Effector CD8-positive, alpha-beta T cell (primary cell): ENCODE measurements at places on chromosomes 1 and 21.
A peak's percentile ranks its signal among the peaks of the same experiment; 100 is the strongest.

- DNase-seq = no peak
Measured at GRCh38 chr1:246658567-246658966, 65.6 kb upstream of the SCCPDH start.

DNA sequence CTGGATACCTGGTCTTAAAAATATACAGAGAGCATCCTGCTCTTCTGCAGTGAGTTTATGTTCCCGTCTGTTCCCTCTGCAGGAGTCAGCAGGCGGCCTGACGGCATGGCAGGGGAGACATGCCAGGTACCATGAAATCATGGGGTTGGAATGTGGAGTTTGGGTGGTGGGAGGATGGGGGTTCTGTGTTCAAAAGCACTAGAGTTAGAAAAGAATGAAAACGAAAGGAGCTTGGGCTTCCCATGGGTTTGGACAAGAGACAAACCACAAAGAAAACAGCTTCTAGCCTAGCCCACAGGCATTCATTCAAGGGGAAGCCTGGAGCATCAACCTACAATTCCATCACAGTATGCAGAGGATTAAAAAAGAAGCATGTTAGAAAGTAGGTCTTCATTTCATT is 59.9 kb downstream of the WARS2 start:
- DNase-seq = no peak

DNA sequence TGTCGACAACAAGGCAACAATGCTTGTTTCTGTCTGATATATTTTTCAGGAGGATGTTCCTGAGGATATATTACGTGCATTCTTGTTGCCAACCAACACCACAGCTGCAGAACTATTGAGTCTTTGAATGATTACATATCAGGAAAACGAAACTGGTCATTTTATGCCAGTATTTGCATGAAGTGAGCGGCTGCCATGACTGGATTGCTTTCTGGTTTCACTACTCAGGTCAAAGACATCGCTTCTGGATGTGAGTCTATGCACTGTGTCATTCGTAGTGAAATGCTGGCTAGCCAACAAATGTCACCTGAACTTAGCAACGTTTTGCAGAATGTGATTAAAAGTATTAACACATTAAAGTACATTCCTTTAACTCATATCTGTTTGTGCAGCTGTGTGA is 35.8 kb upstream of the OLFM3 start:
- DNase-seq = no peak

- no peak for DNase-seq
Measured at GRCh38 chr1:100074604-100075395, 57.9 kb downstream of the SASS6 start.

- no peak for DNase-seq
Measured at GRCh38 chr1:228013935-228014930, 7.4 kb downstream of the WNT3A start.

GRCh38 chr1:151416231-151416630 is 16.9 kb downstream of the PSMB4 start:
- DNase-seq = no peak

DNA sequence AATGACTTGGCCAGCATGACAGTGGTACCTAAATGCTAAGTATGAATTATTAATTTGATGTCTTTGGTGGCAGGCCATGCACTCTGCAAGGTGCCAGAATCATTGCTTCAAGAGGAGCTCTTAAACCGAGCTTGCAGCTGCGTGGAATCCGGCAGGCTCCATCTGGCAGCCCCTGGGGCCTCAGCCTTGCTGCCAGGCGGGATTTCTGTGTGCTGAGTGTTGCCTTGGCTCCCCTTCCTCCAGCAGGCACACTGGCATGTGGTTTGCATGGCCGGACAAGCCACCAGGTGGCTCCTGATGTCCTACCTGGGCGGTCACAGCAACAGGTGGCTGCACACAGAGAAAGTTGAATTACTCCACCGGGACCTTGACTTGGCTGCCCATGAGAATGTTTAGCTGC is 155.4 kb downstream of the URB2 start:
- DNase-seq = no peak

DNA sequence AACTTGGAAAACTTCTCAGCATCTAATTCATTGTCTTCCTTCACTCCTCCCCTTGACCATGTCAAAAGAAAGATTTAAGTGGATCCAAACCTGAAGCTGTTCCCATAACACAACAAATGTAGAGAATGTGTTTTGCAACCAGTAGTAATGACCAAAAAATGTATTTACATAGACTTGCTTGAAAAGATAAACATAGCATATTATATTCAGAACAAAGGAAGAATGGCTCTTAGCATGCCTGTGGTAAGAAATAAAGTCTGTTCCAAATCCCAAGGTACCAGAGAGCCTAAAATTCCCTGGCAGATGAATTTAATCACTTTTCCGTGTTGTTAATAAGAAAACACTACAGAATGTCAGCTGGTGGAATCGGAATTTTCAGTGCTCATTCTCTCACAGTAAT is 36.8 kb downstream of the FMO3 start:
- no peak for DNase-seq

DNA sequence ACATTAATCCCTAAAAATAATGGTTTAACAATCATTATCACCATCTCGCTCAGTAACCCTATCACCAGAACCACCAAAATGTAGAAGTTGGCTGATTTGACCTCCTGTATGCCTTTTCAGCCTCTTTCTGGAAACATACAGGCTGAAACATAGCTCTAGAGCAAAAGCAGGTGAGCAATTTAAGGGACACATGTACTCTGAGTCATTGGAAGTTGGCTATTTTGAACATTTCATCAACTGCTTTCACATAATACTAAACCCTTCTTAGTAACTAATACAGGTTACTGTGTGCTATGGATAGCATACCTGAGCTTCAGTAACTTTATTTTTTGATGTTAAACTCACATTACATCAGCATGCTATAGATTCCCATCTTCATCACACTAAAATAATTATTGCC is 19.8 kb upstream of the DDAH1 start:
- DNase-seq = no peak

DNA sequence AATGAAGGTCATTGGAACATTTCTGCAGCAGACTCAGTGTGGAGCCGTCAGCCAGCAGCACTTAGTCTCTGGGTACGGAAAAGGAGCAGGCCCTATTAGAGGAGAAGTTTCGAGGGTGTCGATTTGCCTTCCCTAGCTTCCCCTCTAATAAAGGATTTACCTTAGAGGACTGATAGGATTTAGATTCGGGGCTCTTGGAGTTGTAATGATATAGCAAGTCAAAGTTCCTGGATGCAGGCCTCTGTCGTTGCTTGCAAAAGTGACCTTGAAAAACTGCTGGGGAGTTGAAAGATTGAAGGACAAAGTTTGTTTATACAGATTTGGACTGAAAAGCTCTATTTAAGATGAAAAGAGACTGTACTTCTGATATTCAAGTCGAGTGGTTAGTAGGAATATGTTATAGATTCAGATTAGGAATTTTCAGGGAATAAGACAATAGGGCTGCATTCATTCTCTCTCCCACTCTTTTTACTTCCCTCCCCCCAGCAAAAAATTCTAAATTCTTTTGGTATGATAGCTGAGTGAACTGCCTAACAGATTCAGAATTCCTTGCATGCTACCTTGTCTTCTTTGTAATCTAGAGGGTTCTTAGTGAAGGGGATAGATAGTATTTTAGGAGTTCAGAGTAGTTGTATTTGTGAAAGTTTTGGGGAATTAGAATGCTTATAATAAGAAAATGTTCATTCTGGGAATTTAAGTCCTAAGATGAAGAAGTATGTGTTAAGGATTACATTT is 19.2 kb downstream of the NFYC start:
- DNase-seq = no peak

DNA sequence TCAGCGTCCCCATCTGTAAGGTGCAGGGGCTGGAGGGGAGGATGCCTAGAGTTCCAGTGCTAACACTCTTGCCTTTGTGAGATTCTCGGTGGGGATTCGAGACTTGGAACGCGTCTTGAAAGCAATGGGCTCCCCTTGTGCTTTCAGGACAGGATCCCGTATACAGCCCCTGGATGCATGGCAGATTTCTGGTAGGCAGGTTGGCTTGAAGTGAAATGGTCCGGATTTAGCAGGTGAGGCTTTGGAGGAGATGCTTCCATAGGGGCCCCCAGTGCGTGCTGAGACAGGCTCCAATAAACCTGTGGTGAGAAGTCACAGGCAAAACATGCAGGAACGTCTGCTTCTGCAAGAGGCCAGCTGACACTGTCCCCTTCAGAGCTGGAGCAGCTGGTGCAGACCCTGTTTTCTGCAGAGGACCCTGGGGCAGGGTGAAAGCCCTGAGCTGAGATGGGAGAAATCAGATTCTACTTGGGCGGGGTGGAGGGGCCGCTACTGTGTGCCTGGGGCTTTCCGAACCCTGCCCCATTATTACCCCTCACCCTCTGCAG is 270.4 kb downstream of the PTPRU start:
- DNase-seq = no peak

DNA sequence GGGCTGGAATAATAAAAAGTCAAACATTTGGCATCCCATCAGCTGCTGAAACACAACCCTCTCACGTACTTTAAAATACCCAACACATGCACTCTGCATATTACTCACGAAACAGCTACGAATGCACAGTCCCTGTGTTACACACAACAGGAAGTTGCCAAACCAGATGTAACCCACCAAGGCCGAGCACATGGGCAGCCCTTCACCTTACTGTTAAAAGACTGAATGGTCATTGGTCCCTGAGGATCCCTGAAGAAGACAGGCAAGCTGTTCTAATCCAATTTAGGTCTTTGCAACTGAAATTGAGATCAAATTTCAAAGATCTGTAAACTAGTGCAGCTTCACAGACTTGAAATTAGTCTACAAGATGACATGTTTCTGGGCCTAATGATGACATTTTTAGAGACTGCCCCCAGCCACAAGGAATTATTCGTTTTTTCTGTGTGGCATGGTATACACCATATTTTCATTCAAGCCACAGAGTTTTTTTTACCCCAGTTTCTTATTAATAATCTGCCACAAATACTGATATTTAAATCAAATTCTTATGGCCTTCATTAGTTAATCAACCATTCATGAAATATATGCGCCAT is 25.6 kb upstream of the IER5 start:
- DNase-seq = no peak

DNA sequence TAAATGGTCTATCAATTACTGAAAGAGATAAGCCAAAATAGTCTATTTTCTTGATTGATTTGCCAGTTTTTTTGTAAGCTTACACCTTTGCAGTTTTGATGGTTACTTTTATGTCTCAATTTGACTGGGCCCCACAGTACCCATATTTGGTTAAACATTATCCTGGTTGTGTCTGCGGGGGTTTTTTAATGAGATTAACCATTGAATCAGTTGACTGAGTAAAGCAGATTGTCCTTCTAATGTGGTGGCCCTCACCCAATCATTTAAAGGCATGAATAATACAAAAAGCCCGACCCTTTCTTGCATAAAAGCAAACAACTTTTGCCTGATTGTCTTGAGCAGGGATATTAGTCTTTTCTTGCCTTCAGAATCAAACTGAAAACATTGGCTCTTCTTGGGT is 650.0 kb upstream of the RGS18 start:
- no peak for DNase-seq

DNA sequence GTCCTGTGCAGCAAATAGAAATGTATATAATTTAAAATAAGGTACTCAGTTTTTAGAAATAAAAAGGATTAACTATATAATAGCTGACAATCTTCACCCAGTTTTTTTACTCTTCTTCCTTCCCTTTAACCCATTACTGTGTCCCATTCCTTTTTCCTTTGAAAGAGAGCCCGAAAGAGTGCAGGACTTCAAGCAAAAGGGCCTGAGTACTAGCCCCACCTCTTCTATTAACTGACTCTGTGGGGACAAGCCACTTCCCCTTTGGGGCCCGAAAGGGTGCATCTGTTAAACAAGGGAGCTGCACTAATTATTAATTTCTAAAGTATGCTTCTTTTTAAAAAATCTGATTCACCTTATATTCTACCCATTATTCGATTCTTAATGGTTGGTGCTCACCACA is 3.3 kb downstream of the USP24 start:
- no peak for DNase-seq

DNA sequence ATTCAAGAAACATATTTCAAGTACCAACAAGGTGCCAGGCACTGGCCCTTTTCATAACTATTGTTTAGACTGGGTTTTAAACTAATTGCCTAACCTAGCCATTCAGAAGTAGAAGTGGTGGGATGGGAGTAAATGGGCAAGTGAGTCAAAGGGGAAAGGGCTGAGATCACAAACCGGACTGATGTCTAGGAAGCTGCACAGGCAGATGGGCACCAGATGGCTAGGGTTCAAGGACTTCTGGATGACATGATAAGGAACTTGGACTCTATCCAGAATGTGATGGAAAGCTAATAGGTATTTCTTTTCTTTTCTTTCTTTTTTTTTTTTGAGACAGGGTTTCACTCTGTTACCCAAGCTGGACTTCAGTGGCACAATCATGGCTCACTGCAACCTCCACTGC is 46.6 kb downstream of the LYST start:
- DNase-seq = no peak

- peak; percentile 31 for DNase-seq
Measured at GRCh38 chr1:21289700-21290545, at the start of gene ECE1. Gene ECE1 (minus strand): TSS chr1:21290463. CDS start chr1:21290414, 49 bp downstream.

- no peak for DNase-seq
Measured at GRCh38 chr1:190124068-190124467, 353.6 kb downstream of the BRINP3 start.

DNA sequence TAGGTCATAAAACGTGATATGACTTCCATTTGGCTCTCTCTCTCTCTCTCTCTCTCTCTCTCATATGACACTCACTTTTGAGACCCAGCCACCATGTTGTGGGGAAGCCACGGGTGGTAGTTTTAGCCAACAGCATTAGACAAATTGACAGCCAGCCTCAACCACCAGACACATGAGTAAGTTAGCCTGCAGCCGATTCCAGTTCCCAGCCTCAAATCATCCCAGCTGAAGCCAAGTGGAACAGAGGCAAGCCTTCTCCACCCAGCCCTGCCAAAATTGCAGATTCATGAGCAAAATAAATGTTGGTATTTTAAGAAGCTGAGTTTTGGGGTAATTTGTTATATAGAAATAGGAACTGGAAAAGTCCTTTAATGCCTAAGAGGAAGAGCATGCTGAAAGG is 98.0 kb upstream of the DNAH14 start:
- no peak for DNase-seq

- DNase-seq = no peak
Measured at GRCh38 chr1:89965193-89965768, 29.6 kb upstream of the ZNF326 start.

DNA sequence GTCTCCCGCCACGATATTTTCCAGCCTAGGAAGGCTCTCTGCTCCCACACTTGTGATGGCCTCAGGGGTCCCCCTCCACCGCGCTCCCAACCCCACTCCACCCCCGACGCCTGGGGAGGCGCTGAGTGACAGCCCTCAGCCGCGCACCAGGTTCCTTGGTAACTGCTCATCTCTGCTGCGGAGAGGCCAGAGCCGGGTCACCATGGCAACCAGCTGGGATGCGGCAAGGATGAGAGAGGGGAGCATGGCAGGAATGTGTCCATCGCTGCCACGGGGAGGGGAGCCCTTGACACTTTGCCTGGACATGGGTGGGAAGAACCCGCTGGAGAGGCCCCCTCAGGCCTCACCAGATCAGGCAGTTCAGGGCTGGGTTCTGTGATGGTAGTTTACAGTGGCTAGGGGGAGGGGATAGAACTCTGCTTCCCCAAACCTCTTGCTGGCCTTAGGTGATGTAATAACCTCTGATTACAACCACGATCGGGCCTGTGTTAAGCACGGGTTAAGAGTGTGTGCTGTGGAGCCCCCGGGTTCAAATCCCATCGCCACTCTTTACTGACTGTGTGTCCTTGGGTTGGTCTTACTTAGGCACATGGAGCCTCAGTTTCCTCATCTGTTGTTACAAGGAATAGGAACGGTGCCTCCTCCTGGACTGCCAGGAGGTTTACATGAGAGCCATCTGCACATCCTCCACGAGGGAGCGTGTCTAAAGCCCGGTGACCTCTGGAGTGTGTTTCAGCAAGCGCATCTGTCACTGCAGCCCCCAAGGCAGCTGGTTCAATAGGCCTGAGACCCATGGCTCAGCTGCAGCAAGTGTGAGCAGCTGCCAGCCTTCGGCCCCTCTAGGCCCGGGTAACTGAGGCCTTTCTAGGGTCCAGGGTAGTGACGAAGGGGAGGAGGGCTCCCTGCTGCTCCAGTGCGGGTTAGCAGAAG is 6.3 kb downstream of the KIF17 start:
- no peak for DNase-seq
